DMS153 (cell line): ENCODE measurements at places on chromosomes 11 and 22.

GRCh38 chr11:130644187-130644586 lies 195.7 kb downstream of the ADAMTS15 start:
- DNase-seq: no peak

- DNase-seq: no peak
Measured at GRCh38 chr22:49236541-49237075, 591.1 kb downstream of the BRD1 start.

- DNase-seq: no peak
Measured at GRCh38 chr11:76702336-76703128, 32.0 kb upstream of the LRRC32 start.

GRCh38 chr22:20137113-20137512 lies 5.5 kb downstream of the ZDHHC8 start:
- no peak for DNase-seq

GRCh38 chr11:115927823-115928329 lies 423.7 kb upstream of the CADM1 start:
- no peak for DNase-seq

DNA sequence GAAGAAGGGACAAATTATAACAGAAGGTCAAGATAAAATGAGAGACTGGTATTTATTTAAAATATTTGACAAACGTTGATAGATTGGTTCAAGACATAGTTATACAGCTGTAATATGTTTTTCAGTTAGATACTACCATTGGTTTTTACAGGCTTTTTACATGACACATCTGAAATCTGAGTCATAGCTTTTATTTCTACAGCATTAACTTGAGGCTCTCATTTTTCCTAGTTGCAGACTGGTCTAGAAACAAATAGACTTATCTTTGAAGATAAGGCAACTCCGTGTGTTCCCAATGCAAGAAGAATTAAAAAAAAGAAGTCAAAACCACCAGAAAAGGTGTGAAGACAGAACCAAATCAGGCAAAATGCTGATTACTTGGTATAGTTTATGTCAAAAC lies 31.3 kb downstream of the CEP57 start:
- no peak for DNase-seq

- no peak for DNase-seq
Measured at GRCh38 chr22:31530823-31531195, 34.5 kb downstream of the SFI1 start.

- DNase-seq: no peak
Measured at GRCh38 chr11:79336797-79337517, 103.9 kb downstream of the TENM4 start.

DNA sequence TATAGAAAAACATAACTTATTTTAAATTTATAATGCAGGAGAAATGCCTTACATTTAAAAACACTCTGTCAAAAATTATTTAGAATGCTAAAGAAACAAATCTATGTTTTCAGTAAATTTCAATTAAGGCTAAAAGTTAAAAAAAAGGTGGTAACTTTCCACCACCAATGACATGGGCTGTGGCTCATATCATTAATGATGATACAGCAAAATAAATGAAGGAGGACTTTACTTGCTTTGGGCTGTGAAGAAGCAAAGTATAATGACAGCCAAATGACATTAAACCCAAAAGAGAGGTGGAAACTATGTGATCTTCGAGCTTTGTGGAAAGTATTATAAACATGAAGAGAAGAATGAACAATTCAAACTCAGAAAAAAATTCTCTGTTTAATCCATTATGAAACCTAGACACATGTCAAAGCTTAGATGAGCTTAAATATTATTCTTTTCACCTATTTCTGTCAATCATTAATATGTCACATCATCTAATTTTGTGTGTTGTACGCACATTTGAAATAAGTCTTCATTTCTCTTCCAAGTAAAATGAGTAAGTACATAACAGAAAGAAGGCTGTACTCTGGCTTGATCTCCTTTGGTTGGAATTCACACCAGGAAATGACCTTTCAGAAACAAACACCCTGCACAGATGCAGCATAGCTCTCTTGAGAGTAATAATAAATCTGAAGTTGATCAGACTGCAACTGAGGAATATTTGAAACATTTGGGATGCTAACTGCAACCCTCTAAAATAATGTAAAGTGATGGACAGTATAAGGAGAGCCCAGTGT lies 265.8 kb downstream of the TTC28 start:
- DNase-seq: no peak

- DNase-seq: no peak
Measured at GRCh38 chr11:109971184-109971523, 122.0 kb upstream of the ZC3H12C start.

DNA sequence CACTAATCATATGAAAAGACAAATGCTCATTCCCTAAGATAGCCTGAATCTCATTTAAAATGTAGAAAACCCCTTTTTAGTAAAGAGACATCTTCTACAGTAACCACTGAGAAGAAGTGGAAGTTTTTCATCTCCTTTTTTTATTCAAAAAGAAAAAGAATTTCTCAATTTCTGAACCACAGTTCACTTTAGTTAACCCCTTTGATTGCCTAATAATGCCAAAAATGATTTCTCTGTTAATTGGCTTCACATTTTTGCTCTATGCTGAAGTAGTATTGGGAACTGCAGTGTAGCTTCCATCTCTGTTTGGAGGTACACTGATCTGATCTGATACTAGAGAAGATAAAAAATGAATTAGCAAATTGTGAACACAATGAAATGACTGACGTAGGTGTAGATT lies 58.3 kb downstream of the CD44 start:
- DNase-seq: no peak
